GM06990 (cell line): ENCODE measurements at places on chromosomes 12 and 14.

DNA sequence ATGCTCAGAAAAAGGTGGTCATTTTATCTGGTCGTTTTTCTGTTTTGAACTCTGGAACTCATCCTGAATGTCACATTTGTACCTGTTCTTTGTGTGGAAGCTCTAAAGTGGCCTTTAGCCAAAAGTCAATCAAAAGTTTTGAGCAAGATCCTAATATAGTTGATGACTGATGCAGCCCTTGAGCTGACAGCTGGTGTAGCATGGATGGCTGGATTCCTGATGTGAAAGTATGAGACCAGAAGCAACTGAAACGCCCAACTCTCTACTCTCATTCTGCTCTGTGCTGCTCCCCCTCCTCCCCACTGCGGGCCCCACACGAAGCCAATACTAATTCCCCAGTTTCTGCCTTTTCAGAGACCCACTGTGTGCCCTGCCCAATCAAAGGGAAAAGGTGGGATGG is 10.3 kb upstream of the MYH7 start:
- DNase-seq, result no peak

- DNase-seq, result no peak
Measured at GRCh38 chr12:111645433-111645832, 40.3 kb downstream of the BRAP start.

DNA sequence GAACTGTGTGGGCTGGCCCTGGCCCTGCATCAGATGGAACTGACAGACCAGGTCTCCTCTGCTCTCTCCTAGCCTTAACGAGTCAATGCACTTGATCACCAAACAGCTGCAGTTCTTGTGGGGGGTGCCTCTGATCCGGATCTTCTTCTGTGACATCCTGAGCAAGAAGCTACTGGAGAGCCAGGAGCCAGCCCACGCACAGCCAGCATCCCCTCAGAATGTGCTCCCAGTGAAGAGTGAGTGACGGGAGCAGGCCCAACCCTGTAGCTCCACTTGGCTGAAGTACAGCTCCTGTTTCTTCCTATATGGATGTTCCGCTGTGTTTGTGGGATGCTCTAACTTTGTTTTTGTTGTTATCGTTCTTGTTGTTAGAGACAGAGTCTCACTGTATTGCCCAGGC is 23.9 kb downstream of the UBE3B start:
- no peak for DNase-seq

DNA sequence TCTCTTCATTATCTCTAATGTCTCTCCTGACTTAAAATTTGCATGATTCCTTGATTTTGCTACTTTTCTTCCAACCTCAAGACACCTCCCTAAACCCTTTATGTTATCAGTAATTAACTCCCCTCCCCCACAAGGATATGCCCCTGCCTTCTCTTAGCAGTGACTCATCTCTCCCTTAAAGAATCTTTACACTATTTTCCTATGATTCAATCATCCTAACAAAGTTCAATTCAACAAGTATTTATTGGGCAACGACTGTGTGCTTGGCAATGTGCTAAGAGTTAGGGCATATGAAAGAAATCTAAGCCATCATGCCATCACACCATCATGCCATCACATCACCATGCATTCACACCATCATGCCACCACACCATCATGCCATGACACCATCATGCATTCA is 80.1 kb downstream of the ANO2 start:
- DNase-seq, result no peak

DNA sequence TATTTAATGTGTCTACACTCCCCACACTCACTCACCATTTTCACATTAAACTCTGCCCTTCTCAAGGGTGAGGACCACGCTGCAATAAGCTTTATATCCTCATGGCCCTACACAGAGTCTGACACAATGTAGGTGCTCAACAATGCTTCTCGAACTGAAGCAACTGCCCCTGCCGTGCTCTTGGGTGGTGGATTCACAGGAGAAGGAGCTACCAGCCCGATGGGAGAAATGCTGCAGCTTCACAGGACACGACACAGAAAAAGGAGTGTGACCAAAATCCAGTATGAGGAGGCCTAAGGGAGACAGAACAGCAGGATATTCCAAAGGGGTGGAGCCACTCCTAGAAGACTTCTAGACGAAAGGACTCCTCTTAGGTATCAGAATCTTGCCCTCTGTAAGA is 6.5 kb upstream of the KRT3 start:
- DNase-seq, result no peak

DNA sequence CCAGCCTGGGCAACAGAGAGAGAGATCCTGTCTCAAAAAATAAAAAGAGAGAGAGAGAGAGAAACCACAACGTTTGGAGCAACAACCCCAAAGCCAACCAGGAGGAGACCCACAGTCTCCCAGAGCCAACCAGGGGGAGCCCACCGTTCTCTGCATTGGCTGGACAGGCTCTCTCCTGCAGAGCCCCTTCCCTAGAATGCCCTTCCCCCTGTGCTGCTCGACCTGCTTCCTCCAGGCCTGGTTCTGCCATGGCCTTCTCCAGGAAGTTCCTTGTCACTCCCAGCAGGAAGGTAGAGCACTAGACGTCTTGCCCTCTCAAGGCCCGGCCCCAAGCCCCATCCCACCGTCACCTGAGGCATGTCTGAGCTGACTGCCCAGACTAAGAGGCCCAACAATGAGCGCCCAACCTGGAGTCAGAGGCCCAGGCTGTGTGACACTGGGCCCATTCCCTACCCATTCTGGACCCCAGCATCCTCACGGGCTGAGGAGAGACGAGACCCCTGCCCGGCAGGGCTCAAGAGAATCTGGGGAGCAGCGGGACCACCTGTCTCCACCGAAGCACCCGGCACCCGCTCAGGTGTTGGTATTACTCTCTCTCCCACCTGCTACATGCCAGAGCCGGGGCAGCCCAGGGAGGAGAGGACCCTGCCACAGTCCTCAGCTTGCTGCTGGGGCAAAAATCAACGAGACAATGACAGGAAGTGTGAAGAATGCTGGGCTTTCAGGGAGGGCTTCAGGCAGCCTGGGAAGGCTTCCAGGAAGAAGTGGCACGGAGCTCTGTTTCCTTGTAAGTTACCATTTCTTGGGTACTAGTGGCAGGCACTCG is 61.2 kb downstream of the DIO3 start:
- DNase-seq, result no peak

- no peak for DNase-seq
Measured at GRCh38 chr12:92259696-92260251, 114.1 kb upstream of the BTG1 start.

- DNase-seq, result no peak
Measured at GRCh38 chr14:95069547-95069946, 87.8 kb downstream of the DICER1 start.

GRCh38 chr12:29073631-29074239 is 75.3 kb upstream of the FAR2 start:
- no peak for DNase-seq

GRCh38 chr14:24959791-24960331 is 90.1 kb downstream of the STXBP6 start:
- no peak for DNase-seq

- DNase-seq, result no peak
Measured at GRCh38 chr12:13147688-13148484, 44.4 kb upstream of the GSG1 start.

GRCh38 chr14:74552623-74553022 is 59.1 kb downstream of the ISCA2 start:
- no peak for DNase-seq

DNA sequence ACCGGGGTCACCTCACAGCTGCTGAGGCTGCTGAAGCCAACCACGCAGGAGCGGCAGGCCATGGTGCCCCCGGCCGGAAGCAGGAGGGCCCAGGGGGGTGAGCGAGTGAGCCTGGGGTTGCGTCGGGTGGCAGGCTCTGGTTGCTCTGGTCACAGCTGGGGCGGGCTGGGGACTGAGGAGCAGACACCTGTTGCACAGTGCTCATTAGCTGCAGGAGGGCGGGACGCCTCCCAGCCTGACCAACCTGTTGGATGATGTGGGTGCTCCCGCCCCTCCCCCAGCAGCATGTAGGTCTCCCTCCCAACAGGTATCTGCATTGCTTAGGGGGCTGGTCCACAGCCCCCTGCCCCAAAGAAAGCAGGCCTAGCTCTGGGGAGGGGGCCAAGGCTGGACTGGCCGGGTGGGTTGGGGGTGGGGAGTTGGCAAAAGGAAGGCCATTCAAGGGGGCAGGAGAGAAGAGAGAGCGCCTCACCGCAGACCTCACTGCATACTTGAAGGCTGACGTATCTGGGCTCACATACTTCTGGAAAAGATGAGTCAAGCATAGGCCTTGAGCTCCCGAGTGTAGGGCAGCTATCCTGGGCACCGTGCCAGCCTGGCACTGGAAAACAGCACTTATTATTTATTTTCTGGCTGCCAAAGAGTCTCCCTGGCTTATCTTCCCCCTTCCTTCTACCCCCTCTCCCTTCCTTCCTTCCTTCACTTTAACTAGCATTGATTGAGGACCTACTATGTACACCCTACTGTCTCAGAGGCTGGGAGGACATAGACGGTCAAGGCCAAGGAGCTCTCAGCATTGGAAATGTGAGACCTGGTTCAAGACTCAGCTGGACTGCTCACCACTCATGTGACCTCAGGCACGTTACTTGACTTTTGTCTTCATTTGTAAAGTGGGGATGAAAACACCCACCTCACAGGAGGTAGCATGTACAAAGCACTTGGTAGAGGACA is at the start of gene KRT80:
Gene KRT80, minus strand, starts transcription at position 174 of the 951 bp plus-strand sequence. Its CDS starts 112 bp downstream, at position 62.
- no peak for DNase-seq

- no peak for DNase-seq
Measured at GRCh38 chr12:130645751-130646150, 70.3 kb downstream of the RIMBP2 start.

DNA sequence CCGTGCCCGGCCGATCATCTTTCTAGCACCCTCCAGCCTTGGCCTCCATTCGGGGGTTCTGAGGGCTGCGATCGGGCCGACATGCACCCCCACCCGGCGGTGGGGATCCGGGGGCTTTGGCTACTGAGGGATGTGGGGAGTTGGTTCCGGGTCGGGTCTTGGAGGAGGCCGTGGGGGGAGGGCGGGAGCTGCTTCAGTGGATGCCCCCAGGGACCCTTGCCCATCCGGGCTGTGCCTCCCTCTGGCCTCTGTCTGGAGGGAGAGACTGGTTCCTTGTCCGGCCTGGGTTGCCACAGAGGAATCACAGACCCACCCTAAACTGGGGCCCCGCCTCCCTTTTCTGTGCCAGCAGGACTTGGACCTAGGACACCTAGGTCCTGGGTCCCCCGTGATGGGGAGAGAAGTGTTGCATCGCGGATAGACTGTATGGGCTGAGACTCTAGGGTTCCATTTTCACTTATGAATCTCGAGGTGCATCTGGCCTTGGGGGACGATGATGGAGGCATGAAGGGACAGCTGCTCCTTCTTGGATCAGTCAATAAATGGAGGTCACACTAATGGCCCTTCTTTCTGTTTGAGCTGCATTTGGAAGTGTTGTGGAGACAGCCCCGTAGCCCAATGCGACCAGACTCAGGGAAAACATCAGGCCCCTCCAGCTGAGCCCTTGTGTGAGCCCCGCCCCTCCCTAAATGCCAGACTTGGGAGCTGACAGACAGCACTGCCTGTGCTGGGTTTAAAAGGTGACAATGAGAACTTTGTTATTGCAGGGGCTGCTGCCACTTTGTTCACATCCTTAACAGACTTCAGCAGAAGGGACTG is 577 bp downstream of the DTX3 start:
- no peak for DNase-seq

DNA sequence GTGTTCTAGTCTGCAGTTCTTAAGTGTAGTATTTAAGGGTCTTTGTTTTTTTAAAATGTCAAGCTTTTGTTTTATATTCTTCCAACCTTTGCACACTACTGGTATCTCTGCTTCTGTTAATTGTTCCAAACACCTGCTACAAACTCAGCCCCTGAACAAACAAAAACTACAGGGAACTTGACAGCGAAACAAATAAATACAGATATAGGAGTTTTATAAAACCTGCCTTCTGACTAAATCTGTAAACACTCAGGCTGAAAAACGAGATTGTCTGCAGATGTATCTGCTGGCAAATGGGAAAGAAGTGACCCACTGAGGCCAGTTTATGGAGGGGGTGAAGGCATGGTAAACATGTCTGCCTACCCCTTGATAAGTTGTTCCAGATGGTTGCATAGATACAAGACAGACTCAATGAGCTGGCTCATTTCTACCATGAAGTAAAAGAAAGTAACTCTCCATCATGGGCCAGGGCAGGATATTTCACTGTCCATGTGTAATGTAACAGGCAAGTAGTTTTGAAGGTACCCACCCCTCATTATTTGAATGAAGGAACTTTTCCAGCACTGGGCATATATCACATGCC is 75.6 kb downstream of the LMO3 start:
- DNase-seq, result no peak

GRCh38 chr12:51246254-51246853 is 7.7 kb downstream of the DAZAP2 start:
- no peak for DNase-seq

GRCh38 chr12:79098530-79098929 is 234.0 kb downstream of the SYT1 start:
- no peak for DNase-seq

GRCh38 chr12:108237272-108237671 is 101.8 kb downstream of the CMKLR1 start:
- no peak for DNase-seq

GRCh38 chr12:43338848-43339526 is 213.0 kb downstream of the ADAMTS20 start:
- DNase-seq, result peak; percentile 15

GRCh38 chr12:6062757-6063735 is 61.4 kb downstream of the VWF start:
- DNase-seq, result no peak

- DNase-seq, result no peak
Measured at GRCh38 chr14:59268011-59268410, 79.5 kb downstream of the DAAM1 start.

- DNase-seq, result no peak
Measured at GRCh38 chr14:51386983-51387735, 147.1 kb downstream of the TMX1 start.

DNA sequence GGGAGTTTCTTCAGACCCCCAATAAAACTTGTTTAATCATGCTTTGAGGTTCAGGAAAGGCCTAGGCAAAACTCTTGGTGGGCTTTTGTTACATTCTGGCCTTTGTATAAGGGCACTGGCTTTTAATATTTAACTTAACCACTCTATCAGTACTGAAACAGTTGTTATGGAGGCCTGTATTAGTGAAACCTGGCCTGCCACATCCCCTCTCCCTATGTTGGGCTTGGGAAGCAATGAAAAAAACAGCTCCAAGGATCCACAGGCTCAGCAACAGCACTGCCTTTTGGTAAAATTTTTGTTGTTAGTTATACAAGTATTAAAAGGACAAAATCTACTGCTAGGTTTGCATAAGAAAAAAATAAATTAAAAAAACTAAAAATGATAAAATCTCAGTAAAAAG is 10.7 kb downstream of the SOAT2 start:
- DNase-seq, result no peak

- no peak for DNase-seq
Measured at GRCh38 chr12:24252602-24253001, 303.1 kb upstream of the SOX5 start.
